Fibroblast of skin of left quadriceps (primary cell): ENCODE measurements at places on chromosomes 3 and 15.
A peak's percentile ranks its signal among the peaks of the same experiment; 100 is the strongest.

DNA sequence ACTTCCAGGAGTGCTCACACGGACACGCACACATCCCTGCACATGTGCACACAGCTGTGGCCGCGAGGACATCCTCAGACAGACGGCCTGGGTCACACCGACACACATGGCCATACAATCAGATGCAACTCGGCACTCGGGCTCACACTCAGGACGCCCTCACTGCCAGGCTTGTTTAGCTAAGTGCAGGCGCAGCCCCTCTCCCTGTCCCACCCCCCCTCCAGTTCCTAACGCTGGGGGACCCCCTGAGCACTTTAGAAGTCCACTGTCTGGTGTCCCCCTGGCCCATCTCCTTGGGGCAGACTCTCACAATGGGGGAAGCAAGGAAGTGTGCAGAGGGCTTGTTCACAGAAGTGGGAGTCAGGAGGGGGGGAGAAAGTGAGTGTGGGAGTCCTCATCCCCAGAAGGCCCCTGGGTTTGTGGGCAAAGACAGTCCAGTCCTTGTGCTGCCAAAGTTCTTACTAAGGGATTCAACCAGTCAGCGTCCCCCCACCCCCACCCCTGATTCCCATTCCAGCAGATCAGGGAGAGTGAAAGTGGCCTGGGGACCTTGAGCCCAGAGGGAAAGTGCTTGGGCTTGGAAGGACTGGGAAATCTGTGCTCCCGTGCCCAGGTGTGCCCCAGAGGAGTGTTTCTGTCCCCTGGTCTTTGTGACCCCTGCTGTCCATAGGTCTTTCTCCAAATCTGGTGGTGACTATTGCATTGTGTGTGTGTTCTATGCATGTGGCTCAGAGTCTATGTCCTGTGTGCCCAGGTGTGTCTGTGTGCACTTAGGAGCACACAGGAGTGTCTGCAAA lies 767 bp upstream of the GATA2 start:
- DNase-seq: no peak

GRCh38 chr15:82805994-82806406 lies at the start of gene FSD2:
FSD2 (minus strand) TSS chr15:82806069; CDS start chr15:82787390, 18,679 bp downstream.
- DNase-seq: no peak

- peak; percentile 91 for DNase-seq
Measured at GRCh38 chr3:184757022-184757651, 45.3 kb upstream of the MAGEF1 start.

- no peak for DNase-seq
Measured at GRCh38 chr3:185950728-185951127, 12.9 kb upstream of the TRA2B start.

DNA sequence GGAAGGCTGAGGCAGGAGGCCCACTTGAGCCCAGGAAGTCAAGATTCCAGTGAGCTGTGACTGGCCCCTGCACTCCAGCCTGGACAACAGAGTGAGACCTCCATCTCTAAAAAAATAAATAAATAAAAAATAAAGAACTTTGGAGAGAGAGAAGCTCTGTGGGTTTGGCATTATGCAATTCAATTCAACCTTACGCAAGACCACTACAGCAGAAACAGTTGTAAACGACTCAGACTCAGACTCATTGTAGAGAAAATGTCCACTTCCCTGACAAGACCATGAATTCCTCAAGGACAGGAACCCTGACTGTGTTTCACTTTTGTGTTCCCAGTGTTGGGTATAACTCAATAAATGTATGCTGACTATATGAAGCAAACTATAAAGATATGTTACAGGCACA lies 90.3 kb upstream of the C3orf80 start:
- peak; percentile 69 for DNase-seq

DNA sequence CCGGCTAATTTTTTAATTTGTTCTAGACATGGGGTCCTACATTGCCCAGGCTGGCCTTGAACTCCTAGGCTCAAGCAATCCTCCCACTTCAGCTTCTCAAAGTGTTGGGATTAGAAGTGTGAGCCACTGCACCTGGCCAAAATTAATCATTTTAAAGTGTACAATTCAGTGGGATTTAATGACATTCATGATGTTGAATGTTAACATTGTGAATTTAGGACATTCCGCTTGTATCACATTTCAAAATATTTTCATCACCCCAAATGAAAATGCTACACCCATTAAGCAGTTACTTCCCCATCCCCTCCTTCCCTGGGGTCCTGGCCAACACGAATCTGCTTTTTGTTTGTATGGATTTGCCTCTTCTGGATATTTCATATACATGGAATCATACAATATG lies 62.1 kb upstream of the CGNL1 start:
- no peak for DNase-seq

- peak; percentile 97 for DNase-seq
Measured at GRCh38 chr3:95923496-95924210, 890.7 kb upstream of the EPHA6 start.

DNA sequence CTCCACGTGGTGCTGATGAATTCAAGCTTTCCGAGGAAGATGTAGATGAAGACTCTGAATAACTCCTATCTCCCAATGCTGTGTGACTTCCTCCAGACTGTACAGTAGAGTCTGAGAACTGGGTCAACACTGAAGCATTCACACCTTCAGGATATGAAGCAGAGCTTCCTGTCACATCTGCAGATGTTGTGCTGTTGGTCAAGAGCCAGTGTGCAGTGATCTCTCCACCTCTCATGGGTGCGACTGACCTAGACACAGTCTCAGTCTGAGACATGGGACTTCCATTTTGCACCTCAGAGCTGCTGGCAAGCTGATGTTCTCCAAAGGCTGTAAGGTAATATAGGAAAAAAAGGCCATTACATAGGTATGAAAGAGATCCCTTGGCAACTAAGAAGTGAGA lies 36.5 kb downstream of the HEG1 start:
- no peak for DNase-seq

DNA sequence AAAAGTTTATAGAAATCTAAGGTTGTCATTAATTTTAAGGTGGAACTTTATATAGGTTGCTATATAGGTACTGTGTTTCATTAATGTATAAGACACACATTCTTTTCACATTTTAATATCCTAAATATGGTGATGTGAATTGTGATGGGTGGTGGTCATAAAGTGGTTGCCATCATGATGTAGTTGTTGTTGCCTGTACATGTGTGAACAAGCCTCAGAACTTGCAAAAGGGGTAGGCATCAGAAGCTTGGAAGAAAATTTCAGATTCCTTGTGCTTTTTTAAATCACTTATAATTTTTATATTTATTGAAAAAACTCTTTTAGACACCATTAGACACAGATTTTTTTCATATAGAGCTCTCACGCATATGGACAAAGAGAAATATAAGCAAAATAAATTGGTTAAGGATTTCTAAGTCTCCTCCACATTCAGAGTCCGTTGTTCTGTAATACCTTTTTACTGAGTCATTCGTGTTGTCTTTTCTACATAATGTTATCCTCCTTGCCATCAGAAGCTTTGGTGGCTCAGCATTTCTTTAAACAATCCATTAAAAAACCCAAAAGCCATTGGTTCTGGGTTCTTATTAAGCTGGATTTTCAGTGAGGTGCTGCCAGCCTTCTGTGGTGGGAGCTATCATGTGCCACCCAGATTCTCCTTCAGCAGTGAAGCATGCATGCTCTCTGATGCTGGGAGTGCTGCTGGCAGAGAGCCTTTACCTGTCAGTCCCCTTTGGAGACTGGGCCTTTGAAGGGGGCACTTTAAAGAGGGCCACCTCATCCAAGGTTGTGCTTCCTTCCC lies 140.4 kb upstream of the GALNT15 start:
- no peak for DNase-seq

DNA sequence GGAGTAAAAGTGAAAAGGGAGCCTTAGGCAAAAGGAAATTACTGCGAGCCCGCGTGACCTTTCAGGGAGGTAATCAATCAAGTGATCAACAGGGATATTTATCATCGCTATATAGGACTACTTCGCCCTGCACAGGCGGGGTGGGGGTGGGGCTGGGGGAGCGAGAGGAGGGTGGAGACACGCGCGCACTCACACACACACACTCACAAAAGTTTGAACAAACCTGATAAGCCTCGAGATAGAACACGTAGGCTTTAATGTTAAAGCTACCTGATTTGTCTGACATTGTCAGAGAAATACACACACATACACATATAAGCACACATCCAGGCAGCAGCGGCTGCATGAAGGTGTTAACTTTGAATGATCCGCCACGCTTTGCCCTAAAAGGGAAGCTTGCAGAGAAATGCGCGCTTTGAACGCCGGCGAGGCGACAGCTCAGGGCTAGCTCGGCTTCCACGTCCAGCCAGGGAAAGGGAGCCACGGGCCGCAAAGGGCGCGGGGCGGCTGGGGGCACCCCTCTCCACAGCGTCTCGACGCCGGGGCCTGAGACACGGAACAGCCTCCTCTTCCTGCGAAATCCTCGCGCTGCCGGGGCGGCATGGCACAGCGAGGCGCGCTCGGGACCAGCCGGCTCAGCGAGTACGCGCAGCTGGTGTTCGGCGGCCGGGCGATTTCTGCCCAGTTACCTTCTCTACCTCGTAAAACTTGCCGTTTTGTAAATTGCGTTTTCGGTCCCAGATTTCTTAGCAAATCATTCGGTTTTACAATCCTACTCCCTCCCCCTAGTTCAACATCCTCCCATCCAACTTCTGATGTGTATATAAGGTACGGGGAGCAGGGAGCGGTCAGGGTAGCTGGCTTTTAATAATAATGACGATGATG lies 4.8 kb upstream of the MECOM start:
- no peak for DNase-seq

DNA sequence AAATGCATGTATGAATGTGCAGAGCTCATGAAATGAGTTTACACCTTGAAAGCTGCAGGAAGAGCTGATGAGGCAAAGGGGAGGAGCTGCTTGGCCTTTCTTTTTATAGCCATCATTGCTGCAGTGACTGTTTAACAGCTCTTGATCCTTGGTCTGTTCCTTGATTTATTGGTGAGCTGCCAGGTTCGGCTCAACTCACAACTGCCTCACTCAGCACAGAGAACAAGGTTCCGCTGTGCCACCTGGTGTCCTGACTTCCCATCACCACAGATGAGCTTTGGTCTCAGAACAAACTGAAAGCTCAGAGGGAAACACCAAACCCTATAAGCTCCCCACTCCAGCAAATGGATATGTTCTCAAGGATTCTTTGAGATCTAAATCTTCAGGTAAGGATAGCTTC lies 626.1 kb downstream of the MAGI1 start:
- DNase-seq: no peak

DNA sequence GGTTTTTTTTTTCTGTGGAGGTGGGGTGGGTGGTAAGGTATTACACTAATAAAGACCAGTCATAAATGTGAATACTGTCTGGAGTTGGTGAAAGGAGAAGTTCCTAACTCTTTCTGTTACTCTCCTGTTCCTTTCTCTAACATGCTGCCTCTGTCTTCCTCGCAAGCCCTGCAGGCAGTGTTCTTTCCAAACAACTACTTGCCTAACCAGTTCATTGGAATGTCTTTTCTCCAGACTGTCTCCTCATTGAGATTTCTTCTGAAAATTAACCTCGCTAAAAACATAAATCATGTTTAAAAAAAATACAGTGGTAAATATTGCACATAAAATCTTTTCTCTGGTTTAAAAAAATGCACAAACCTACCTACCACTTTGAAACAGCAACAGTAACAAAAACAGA lies 135.2 kb downstream of the TP63 start:
- peak; percentile 20 for DNase-seq

DNA sequence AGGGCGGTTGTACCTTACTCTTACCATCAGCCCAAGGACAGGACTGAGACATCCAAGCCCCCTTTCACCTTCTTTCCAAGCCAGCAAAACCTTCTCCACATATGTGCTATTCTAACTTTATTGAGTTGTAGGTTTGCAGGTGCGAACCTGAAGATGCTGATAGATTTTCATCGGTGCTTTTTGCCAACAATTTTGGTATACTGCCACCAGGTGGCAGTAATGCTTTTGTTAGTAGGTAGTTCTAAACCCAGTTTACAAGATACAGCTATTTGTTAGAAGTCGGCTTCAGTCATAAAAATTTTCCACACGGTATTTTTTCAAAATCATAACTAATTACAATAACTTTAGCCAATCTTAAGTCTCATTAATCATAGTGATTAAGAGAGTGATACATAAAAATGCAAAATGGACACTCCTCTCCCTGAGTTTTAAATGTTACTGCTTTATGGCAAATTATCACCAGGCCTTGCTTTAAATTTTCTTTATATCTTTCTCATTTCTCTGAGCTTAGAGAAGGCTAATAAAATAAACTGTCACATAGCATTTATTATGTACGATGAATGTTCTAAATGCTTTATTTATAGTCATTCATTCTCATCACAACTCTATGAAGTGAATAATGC lies 636 bp downstream of the TBC1D21 start:
- peak; percentile 16 for DNase-seq
